ENCODE measurements at places on chromosomes 16 and 17. TPM values are rescaled to one million over a fixed set of nuclear protein-coding genes. Genes with fewer than 3 reads are reported as not detected.

- peak; percentile 92 for DNase-seq
These were observed 303.8 kb downstream of the SEC14L1 start for GRCh38 chr17:77444628-77444983.

DNA sequence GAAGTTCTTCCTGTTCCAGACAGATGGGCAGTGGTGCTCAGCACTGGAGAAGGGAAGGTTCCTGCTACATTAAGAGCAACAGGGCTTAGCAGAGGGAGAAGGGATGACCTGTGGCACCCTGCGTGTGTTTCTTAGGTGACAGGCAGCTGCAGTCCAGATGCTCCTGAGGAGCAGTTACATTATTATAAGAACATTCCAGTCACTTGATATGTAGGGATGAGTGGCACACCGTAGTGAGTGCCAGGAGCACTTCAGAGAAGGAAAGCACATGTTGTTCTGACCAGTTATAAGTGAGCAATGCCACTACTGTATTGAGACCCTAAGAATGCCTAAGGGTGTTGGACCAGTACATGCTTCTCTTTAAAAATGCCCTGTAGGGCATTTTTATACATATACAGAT is 39.9 kb upstream of the MRC2 start:
- DNase-seq, result no peak

DNA sequence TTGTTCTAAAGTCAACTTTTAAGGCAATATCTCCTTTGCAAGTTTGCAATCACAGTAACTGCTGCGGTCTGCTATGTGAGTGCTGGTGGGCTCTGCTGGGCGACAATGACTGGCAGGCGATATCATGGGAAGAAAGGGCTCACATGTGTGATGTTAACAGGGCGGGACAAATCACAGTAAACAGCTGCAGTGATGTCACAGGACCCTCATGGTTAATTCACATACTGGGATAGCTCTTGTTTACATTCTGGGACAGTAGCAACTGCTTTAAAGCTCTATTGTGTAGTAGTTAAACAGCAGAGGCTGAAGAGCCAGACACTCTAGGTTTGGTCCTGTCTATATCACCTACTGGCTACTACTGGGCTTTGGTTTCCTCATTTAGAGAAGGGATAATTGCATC is 257.2 kb upstream of the ASIC2 start:
- no peak for DNase-seq

GRCh38 chr17:78585006-78585630 is 7.9 kb upstream of the DNAH17 start:
- DNase-seq, result no peak

DNA sequence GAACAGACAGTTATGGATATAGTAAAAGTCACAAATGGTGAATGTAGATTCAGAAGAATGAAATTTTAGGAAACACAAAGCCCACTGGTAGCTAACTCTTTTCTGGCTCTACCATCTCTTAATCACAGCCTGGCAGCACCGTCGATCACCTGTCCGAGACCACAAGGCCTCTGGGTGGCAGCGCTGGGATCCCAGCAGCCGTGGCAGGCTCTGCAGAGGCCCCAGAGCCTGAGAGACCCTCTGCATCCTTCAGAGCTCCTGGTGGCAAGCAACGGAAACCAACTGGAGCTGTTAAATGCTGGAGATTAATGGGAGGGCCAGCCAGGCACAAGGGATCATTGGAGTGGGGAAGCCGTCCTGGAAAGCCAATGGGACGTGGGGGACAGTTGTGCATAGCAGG is 26.3 kb downstream of the LAT start:
- no peak for DNase-seq

- peak; percentile 59 for DNase-seq
These were observed 4.1 kb upstream of the C1QTNF1 start for GRCh38 chr17:79019632-79020584.

DNA sequence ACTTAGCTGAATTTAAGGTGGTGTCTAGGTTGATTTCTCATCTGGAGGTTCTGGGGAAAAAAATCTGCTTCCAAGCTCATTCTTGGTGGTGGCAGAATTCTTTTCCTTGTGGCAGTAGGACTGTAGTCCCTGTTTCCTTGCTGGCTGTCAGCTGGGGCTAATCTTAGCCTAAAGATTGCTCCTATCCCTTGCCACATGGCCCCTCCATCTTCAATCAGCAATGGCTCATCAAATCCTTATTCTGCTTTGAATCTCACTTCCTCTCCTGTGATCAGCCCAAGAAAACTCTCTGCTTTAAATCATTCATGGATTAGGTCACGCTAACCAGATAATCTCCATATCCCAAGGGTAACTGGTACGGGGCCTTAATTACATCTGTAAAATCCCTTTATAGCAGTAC is 6.6 kb downstream of the FAM20A start:
- no peak for DNase-seq

The JPH3 gene
- not detected for total RNA-seq

The TPSD1 gene
- total RNA-seq, result not detected

The NPIPA2 gene
- 0.77 TPM for total RNA-seq

Data from fibroblast of lung (primary cell).